NCI-H1436 treated with DMSO at 0.1 percent for 48 hours (cell line): ENCODE measurements at places on chromosomes 11 and 22.

GRCh38 chr11:102967497-102967896, 12.0 kb upstream of the MMP13 start:
- no peak for DNase-seq

- DNase-seq: no peak
These were observed 74.4 kb downstream of the NFAM1 start for GRCh38 chr22:42357634-42358296.

- DNase-seq: no peak
These were observed 1484.9 kb downstream of the BRD1 start for GRCh38 chr22:48342732-48343131.

GRCh38 chr11:44320289-44320973, 10.5 kb upstream of the ALX4 start:
- DNase-seq: no peak

- DNase-seq: no peak
These were observed 31.8 kb downstream of the DKK3 start for GRCh38 chr11:11976481-11977127.

GRCh38 chr11:19903620-19904069, 191.0 kb downstream of the NAV2 start:
- DNase-seq: no peak

DNA sequence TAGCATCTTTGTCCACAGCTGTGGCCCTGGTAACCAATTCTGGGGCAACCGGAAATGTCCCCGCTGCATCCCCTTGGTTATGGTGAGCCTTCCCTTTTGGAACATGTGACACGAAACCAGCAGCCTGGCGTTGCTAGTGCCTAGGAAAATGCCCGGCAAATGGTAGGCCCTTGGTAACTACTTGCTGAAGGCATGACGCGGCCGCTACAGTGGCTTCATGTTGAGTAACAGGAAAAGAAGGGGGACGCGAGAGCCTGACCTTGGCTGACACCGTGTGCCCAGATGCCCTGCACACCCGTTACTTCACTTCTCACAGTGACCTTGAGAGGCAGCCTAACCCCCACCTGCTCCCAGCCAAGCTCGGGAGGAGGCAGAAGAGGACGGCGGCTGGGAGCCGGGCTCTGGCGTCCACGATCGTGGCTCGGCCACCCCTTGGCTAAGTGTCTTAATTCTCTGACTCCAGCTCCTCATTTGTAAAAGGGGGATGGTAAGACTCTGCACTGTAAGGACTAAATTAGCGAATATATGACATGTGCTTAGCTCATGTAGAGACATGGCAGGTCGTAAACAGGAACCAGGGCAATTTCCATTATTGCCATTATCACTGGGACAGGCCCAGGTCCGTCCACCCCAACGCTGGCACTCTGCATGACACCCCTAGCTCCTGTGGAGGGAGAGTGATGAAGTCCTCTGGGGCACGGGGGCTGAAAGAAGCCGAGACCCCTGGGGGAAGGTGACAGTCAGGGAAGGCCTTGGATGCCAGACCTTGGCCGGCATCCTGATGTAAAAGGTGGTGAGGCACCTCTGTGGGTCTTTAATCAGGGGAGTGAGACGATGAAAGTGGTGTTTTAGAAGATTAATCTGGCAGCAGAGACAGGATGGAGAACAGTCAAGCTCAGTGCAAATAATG, 18.9 kb downstream of the IFT27 start:
- DNase-seq: no peak

GRCh38 chr11:120128392-120129119, 9.4 kb downstream of the TRIM29 start:
- no peak for DNase-seq

- DNase-seq: no peak
These were observed 13.1 kb upstream of the SLC16A8 start for GRCh38 chr22:38097058-38097457.

GRCh38 chr11:82682003-82682751, 51.5 kb downstream of the FAM181B start:
- DNase-seq: no peak

DNA sequence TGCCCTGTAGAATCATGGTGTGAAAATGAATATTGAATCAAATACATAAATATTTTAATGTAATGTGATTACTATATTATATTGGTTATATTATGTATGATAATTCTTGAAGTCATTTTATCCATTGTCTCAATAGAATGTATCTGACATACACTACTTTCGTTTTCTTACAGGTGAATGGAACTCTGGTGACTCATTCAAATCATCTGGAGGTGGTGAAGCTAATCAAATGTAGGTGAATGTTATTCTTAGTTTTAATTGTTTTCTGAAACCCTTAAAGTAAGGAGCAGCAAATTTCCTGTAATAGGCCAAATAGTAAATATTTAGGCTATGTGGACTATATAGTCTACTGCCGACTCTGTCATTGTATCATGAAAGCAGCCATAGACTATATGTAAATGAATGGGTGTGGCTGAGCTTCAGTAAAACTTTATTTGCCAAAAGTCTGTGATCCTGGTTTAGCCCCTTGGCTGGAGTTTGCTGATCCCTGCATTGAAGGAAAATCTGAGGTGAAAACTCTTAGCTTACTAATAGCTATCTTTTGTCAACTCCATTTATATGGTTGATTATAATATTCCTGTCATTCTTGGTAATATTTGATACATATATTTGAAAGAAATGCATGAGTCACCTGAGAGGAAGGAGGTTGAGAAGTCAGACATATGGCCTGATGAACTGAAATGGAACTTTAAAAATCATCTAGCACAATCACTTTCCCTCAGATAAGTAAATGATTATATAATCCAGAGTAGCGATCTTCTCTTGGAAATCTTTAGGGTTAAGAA, 87.2 kb upstream of the GRIK4 start:
- DNase-seq: no peak

GRCh38 chr11:4186464-4187054, 92.0 kb downstream of the RRM1 start:
- DNase-seq: no peak

DNA sequence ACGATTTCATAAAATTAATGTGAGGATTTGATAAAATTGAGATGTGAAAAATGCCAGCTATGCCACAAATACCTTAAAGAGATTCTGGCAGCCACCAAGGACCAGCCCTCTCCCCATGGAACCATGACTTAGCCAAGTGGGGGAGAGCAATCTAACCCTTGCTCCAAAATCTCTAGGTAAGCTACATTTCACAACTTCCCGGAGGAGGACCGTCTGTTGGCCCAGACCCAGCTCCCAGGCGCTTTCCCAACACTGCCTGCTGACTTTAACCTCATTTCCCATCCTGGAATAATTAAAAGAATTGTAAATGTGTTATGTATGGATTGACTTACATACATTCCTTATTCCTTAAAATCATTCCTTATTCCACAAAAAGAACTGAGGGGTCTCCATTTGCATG, 47.5 kb upstream of the TENM4 start:
- DNase-seq: no peak

- no peak for DNase-seq
These were observed 10.6 kb upstream of the ARAP1 start for GRCh38 chr11:72762641-72763304.

GRCh38 chr11:2944530-2944929, 15.3 kb upstream of the PHLDA2 start:
- no peak for DNase-seq

- DNase-seq: no peak
These were observed 778 bp downstream of the KDELR3 start for GRCh38 chr22:38468443-38469305.

- no peak for DNase-seq
These were observed 13.1 kb downstream of the TCF20 start for GRCh38 chr22:42257386-42257785.

DNA sequence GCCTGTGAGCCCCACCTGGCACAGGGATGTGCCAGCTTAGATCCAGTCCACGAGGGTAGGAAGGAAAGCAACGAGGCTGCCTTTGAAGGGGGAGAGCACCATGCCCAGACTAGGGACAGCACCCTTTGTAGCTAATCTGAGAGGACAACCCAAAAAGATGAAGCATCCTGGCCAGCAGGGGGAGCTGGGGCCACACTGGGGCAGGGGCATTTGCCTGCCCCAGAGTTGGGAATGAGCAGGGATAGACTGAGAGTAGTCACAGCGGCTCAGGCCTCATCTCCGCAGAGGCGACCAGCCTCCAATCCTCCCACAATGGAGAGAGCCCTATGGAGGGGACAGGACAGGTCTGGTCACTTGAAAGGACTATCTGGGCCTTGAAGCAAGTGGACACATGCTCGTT, 16.4 kb downstream of the LMO1 start:
- DNase-seq: no peak

- no peak for DNase-seq
These were observed 1.4 kb downstream of the CCDC73 start for GRCh38 chr11:32792948-32793475.

GRCh38 chr11:19740586-19740985, 27.9 kb downstream of the NAV2 start:
- no peak for DNase-seq

GRCh38 chr22:19419464-19420178, 11.9 kb downstream of the HIRA start:
- no peak for DNase-seq

- no peak for DNase-seq
These were observed 79.5 kb upstream of the CRYBB3 start for GRCh38 chr22:25120093-25120561.

GRCh38 chr11:110331626-110332025, 35.2 kb upstream of the RDX start:
- DNase-seq: no peak

- no peak for DNase-seq
These were observed 304.6 kb downstream of the OPCML start for GRCh38 chr11:133227632-133228111.

GRCh38 chr11:76601272-76601671, 69.3 kb downstream of the LRRC32 start:
- DNase-seq: no peak

GRCh38 chr22:49013707-49014106, 814.0 kb downstream of the BRD1 start:
- no peak for DNase-seq

GRCh38 chr11:70912226-70912840, 340.0 kb downstream of the SHANK2 start:
- no peak for DNase-seq

DNA sequence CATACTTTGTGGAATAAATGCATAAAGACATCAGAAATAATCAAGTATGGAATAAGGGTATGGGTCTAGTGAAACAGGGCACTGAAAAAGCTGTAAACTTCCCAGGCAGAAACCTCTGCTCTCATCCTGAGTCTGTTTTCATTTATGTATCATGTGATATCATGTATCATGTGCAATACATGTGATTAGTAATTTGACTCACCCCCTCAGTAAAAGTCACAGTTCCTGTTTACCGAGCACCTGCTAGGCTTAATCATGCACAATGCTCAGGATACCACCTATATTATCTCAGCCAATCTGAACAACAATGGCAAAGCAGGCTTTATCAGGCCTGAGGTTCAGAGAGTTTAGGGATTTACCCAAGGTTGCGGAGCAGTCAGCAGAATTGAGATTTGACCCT, 250.6 kb upstream of the TENM4 start:
- DNase-seq: no peak

GRCh38 chr11:110295531-110296225, 736 bp downstream of the RDX start:
- no peak for DNase-seq

DNA sequence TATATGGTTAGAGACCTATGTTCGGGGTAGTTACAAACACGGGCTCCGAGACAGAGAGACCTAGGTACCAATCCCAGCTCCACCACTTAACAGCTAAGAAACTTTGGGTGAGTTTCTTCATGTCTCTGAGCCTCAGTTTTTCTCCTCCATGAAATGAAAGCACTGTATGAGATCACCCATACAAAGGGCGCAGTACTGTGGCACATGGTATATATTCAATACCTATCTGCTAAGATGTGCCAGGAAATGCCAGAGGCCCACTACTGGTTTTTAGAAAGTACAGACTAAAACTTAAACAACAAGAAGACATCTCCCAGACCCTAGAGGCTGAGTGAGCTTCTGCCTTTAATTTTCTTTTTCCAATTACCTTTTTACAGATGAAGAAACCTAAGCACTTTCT, 69.5 kb downstream of the SLC1A2 start:
- no peak for DNase-seq

DNA sequence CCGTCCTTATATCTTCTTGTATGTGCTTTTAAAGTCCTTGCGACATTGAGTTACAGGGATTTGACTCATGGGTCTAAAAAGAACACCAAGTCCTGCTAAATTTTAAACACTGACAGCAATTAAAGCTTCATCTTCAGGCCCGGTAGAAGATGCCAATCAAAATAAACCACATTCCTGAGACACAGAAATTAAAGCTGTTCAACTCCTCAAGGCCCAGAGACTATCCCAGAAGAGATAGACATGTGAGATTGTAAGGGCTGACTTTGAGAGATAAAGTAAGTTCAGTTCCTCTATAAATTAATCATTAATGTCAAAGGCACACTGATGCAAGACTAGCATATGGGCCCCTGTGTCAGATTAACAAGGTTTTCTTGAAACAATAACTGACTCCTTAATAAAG, 49.8 kb downstream of the OSBPL5 start:
- no peak for DNase-seq

GRCh38 chr22:28506150-28506535, 173.5 kb downstream of the TTC28 start:
- DNase-seq: no peak

- DNase-seq: no peak
These were observed 37.1 kb downstream of the TST start for GRCh38 chr22:36982136-36982535.

DNA sequence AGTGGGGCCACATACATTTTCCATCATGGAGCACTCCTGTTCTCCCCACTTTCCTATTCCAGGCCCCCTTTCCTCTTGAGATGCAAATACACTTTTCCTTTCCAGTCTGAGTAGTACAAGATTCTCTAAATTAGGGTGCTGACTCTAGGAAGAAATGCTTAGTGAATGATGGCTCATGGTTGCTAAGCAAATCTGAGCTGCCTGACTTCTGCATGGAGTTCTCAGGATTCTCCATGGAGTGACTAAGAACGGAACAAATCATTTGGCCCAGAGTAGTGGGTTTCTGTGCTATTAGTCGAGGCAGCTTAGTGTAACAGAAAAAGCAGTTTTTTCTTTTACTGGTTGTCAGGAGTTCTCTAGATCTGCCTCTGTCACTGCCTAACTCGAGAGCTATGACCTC, 65.4 kb upstream of the NTM start:
- no peak for DNase-seq

DNA sequence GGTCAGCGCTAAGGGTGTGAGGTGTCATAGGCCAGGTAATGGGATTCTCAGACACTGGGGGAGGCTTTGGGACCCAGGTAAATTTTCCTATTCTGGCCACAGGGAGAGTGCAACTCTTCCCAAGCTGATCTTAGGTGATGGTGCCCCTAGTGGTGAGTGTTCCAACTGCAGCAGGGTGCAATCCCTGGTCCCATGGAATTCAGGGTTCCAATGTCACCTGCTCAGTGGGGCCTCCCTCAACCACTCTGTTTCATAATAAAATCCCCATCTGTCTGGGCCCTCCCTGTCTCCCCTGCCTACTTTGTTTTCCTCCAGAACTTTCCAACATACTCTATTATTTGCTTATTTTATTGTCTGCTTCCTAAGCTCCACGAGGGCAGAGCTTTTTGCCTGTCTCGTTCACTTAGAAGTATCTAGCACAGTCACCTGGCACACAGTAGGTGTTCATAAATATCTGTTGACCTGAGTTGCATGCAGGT, 2.9 kb upstream of the SGSM1 start:
- no peak for DNase-seq
